Stimulated activated CD8-positive, alpha-beta memory T cell treated with anti-CD3 and anti-CD28 coated beads, Interleukin-7, amount 100 ng/mL, for 1 hour (primary cell): ENCODE measurements at places on chromosomes 7 and 10.

GRCh38 chr10:13047529-13048206 is 46.2 kb upstream of the CCDC3 start:
- DNase-seq, result no peak

DNA sequence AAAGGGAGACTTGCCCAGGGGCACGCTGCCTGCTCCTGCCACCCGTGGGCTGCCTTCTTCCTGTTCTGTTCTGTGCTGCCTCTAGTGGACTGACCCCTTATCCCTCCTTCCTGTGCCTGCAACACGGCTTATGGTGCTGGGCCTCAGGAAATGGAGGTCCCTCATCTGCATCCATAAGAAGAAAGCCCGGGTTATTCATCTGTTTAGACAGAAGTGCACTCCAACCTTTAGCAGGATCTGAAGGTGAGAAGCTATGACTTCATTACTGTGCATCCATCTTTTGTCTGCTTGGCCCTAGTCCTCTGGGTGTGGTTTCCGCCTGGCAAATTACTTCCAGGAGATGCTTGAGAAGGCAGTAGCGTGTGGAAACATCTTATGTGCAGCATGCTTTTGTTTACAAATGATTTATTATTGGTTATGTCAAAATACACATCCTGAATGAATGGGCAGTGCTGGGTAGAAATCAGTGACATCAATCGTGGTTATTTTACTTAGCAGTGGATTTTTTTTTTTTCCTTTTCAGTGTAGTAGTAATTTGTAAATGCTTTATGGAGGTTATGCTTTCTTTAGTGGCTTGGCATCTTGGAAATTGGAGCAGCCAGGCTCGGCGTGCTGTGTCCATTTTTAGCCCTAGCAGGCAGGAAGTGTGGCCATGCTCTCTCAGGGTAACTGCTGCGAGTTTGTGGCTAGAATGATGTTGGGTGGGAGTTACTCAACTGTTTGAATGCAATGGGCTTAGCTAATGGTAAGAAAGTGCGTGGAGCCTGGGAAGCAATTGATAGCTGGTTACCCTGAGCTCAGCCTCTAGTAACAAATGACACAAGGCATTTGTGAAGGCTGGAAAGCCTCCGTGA is 12.7 kb downstream of the PTPRE start:
- DNase-seq, result no peak

DNA sequence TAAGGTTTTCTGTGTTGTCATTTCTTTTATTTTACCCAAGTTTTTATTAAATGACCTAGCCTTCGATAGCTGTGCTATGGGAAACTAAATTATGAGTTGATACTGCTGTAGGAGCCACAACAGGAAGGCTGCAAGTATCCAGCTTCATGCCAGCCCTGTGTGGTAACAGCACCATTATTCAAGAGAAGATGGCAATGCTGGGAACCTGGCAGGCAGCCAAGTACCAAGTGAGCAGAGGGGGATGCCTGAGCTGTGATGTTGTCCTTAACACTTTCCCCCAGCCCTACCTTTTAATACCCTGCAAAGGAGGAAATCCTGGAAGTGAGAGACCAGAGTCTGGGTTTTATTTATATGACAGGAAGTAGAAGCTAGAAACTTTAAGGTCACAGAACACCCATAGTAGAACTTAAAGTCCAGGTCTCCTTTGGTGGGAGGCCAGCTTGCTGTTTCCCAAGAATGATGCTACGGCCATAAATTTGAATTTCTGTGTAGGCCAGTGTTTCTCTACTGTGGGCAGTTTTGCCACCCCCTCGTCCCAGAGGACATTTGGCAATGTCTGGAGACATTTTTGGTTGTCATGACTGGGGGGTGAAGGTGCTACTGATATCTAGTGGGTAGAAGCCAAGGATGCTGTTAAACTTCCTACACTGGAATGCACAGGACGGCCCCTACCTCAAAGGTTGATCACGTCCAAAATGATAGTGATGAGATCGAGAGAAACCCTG is 9.2 kb upstream of the ATXN7L1 start:
- no peak for DNase-seq

DNA sequence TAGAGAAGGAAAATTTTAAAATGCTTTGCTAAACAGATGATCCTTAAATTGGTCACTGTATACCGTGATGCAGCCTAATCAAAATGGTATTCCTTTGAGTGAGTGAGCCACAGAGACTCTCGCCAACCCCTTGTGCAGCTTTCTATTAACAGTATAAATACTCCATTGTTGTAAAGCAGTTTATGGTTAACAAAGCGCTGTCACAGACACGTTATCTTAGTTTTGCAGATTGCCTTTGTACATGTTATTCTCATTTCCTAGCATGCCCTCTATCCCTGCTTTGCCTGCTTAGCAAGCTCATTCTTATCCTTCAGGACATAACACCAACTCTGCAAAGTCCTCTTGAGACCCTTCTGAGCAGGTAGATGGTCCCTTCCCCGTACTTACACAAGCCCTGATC is 694.4 kb downstream of the AUTS2 start:
- no peak for DNase-seq

- no peak for DNase-seq
These were observed 7.5 kb downstream of the MRPL43 start for GRCh38 chr10:100979791-100980272.

GRCh38 chr10:105253515-105254212 is 612.6 kb downstream of the SORCS3 start:
- DNase-seq, result no peak

DNA sequence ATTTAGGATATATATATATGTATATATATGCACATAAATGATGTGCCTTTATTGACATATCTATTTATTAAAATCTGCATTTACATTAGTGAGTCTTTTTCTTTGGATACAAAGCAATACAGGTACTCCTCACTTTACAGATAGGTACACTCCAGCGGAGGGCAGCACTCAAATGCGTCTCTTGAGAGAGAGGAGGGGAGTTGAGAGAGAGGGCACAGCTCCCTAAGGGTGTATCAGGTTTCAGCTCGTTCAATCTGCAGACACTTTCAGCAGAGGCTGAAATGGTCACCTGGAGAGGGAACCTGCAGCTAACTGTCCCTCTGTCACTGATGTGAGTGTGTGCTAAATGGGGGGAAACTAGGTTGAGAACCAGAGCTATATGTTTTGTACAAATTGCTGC is 21.5 kb downstream of the C10orf53 start:
- no peak for DNase-seq

DNA sequence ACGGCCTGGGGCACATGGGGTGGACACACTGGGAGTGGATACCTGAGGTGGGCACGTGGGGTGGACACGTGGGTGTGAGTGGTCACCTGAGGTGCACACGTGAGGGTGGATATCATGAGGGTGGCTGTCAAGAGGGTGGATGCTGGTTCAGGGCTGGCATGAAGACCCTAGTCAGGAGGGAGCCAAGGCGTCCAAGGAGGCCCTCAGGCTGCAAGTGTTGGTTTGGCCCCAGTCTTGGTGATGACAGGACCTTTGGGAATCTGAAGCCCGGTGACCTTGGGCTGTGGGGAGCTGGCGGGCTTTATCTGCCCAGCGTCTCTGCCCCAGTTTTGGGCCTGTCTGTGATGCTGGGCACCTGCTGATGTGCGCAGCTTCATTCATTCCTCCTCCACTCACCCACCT is 24.9 kb upstream of the PFKFB3 start:
- DNase-seq, result no peak

DNA sequence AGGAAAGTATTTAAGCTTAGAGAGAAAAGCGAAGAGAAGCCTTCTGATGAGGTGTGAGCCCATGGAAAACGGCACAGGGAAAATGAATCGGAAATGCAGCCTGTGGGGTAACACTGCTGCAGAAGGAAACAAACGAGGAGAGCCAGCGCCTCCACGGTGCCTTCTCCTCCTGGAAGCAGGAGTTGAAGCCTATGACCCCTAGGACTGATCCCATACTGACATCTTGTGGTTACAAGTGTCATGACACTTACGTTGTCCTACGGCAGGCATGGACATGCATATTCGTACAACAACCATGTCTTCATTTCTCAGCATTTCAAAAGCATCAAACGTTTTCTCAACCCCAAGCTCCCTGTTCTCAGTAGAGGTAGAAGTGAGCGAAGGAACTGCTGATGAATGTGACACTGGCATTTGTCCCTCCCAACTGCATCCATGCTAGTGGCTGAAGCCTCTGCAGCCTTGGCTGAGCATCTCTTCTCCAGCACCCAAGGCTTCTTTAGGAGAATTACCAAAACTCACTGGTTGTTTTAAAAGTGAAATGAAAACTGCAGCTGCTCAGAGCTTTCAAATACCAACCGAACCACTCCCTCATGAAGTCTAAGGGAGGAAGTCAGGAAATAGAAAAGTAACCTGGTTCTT is 160.2 kb downstream of the JAZF1 start:
- no peak for DNase-seq

GRCh38 chr7:105697753-105698152 is 116.5 kb upstream of the EFCAB10 start:
- DNase-seq, result no peak

GRCh38 chr10:71790749-71791440 is 17.6 kb upstream of the VSIR start:
- no peak for DNase-seq

GRCh38 chr10:80137920-80138319 is 5.4 kb downstream of the PLAC9 start:
- DNase-seq, result no peak

GRCh38 chr10:2326411-2326810 is 589.1 kb upstream of the ADARB2 start:
- DNase-seq, result no peak

GRCh38 chr10:11191190-11191589 is 173.5 kb downstream of the CELF2 start:
- no peak for DNase-seq

DNA sequence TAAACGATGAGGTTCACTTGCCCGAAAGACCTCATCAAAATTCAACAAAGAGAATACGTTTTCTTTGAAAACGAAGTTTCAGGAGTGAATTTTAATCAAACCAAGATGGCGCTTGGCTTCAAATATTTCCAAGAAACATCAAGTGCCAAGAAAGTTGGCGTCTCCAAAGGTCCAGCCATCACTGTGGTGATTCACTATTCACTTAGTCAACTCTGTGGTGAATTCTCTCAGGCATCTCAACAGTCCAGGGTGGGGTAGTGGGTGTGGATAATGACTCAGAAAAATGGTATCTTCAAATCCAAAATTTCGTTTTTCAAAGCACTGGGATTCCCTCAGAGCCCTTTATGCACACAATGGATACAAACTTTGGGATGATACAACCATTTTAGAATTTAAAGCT is 133.1 kb downstream of the SVIL start:
- no peak for DNase-seq

- DNase-seq, result no peak
These were observed 36.9 kb upstream of the RNF32 start for GRCh38 chr7:156603629-156604028.

- DNase-seq, result no peak
These were observed 37.7 kb downstream of the LRMDA start for GRCh38 chr10:75469006-75469616.

DNA sequence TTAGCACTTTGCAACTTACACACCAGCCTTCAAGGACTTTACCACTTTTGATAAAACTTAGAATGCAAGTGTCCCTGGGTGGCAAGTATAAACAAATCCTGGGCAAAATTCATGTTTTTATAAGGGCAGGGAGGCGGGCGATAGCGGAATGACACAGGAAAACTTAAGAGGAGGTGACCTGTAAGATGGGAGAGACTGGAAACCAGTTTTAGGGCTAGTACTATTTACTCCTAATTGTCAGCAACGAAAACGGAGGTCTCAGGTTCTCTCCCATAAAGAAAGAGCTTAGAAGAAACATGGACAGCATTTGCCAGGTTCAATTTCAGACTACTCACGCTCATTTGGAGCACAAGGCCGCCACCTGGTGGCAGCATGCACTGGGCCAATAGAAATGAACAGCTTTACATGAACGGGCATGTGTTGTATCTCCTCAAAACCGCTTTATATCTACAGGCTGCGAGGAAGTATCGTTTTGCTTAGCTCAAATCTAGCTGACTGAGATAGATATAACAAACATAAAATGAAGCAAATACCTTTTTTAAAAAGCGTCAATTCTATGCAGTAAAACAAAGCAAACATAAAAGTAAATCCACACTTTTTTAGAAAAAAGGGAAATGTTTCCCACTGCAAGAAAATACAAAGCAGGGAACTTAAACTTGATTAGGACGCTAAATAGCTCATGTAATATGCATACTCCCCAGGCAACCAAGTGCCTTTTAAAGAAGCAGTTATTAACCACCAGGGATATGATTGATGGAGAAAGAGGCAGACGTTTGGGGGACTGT is 37.6 kb upstream of the SVOPL start:
- peak; percentile 71 for DNase-seq

DNA sequence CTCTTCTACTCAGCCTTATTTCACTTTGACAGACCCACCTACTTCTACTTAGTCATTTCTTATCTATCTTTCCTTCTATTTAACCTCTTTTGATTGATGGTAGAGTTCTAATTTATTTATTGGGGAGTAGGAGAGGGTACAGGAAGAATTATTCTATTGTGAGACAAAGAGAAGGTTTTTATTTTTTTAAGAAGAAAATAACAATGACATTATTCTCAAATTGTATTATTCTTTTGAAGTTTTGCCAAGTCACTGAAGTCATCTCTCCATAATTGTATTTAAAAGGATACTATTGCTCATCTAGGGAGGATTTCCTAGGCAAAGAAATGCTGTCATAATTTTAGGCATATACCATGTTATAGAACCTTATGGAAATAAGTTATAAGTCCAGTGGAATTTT is 52.7 kb downstream of the ITGB8 start:
- no peak for DNase-seq

DNA sequence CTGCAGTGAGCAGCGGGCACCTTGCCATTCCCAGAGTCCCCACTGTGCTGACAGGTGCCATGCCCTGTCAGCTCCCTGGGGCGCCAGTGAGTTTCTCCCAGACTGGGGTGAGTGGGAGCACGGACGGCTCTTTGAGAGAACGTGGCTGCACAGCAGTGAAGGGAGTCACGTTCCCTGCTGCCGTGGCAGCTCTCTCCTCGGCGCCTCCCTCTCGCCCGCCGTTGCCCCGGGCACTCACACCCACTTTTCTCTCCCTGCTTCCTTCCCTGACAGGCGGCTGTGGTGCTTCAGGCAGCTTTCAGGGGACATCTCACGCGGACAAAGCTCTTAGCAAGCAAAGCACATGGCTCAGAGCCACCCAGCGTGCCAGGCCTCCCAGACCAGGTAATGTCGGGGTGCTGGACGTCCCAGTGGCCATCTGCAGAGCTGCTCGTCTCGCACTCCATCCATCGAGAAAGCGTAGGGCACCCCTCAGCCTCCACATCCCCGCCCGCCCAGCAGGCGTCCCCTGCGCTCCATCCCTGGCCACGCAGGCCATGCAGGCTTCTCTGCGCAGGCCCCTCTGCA is 27.1 kb upstream of the TTYH3 start:
- no peak for DNase-seq

GRCh38 chr10:5532307-5532605 is 7.5 kb downstream of the CALML3 start:
- DNase-seq, result no peak

- no peak for DNase-seq
These were observed 92.1 kb downstream of the CCDC71L start for GRCh38 chr7:106568680-106569499.
